ENCODE measurements at places on chromosomes 7 and 10. TPM values are rescaled to one million over a fixed set of nuclear protein-coding genes. Genes with fewer than 3 reads are reported as not detected.

GRCh38 chr10:113056030-113056429, 106.0 kb downstream of the TCF7L2 start:
- peaks cover 4% of the 10 kb centered on the region for H3K4me1 ChIP-seq
- H3K27ac ChIP-seq, result peak overlapping the region; percentile 88
- H3K27me3 ChIP-seq, result no peaks in the 10 kb centered on the region

GRCh38 chr10:72124381-72124780, 36.0 kb upstream of the SPOCK2 start:
- H3K4me3 ChIP-seq, result no peak overlapping the region
- H3K4me1 ChIP-seq, result no peaks in the 10 kb centered on the region
- no peaks in the 10 kb centered on the region for H3K27me3 ChIP-seq
- H3K27ac ChIP-seq, result peak overlapping the region; percentile 6
- H3K36me3 ChIP-seq, result peaks cover 3% of the 10 kb centered on the region
- DNase-seq, result no peak

DNA sequence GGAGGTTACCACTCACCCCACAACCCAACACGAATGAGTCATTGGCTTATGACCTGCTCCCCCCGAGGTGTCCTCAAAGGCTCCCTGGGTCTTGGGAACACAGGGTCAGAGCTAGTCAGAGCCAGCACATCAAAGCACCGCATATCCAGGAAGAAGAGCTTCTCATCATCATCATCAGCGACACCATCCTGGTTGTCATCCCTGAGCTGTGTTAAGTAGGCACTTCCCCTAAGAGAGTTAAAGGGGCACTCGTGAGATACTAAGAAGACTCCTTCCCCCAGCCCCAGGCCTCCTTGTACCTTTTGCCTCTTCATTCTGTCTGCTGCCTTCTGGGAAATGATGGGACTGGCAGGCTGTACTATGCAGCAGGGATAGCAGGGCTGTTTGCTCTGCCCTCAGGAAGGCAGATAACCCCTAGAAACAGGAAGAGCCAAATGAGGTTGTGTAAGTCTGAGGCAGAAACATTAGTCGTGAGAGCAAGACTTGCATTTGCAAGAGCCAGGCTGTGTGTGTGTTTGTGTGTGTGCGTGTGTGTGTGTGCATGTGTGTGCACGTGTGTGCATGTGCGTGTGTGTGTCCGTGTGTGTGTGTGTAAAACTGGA, 11.1 kb upstream of the CPA1 start:
- H3K4me1 ChIP-seq, result peaks cover 12% of the 10 kb centered on the region
- peak overlapping the region; percentile 78 for H3K27ac ChIP-seq
- DNase-seq, result no peak

DNA sequence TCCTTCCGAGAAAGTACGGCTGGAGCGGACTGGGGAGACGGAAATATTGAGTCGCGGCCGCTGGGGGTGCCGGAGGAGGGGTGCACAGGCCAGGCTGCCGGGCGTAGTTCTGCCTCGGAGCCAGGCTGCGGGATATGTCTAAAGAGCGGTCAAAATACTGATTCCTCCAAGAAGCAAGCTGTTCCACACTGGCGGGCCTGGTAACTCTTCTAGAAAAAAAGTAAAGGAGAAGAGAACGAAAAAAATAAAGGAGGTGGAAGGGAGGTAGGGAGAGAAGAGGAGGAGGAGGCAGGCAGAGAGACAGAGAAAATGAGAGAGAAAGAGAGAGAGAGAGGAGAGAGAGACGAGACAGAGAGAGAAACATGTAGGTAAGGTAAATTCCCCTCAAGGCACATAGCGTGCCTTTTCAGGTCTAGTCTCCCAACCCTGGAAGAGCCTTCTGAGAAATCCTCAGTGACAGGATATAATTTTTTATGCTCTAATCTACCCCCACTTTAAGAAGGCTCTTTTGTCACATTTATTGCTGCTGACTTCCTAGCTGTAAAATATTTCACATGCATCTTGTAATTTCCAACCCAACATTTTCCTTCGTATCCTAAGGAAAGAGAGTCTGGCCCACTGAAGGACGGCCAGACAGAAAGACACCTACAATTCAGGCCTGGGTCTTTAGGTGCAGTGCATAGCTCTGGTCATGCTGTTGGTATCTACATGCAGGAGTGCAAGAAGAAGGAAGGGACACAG, 5.7 kb downstream of the DLX5 start:
- no peaks in the 10 kb centered on the region for H3K4me1 ChIP-seq
- DNase-seq, result no peak
- H3K27ac ChIP-seq, result no peak overlapping the region
- no peaks in the 10 kb centered on the region for H3K36me3 ChIP-seq
- H3K4me3 ChIP-seq, result no peak overlapping the region

- peak; percentile 68 for DNase-seq
- H3K27ac ChIP-seq, result peak within 1 kb of the TSS; percentile 65
- H3K27me3 ChIP-seq, result no peaks in the 10 kb centered on the region
- no peaks in the 10 kb centered on the region for H3K36me3 ChIP-seq
These were observed at the start of gene SRPK2 for GRCh38 chr7:105388356-105389087. TSS of gene SRPK2 (minus strand) at chr7:105388921.

DNA sequence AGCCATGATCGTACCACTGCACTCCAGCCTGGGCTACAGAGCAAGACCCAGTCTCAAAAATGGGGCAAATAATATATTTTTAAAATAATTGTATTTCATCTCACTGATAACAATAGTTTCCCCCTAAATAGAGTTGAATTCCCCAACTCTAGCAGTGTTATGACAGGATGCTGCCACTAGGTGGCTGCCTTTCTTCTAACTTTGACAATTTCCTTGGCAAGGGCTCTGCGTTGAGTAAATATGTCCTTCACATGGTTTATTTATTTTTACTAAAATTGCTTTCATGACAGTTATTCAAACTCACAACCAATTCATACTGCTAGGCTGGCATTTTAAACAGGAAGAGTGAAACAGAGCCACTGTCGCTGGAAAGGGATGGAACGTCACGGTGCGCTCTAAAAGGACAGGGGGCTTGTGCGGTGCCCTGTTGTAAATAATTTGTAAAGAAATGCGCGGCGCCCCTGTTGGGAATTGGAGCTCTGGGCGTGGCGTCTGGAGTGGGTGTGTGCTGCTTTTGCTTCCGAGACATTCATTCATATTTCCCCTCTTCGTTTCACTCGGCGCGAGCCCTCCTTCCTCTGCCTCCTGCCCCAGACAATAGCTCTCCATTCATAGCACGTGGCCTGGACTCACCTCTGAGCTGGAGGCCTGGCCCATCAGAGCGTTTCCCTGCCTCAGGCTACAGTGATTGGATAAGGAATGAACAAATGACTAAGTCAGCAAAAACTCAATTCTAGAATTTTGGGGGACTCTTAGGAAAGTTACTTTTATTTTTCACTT, 20.5 kb upstream of the PITRM1 start:
- no peaks in the 10 kb centered on the region for H3K36me3 ChIP-seq
- no peak overlapping the region for H3K27ac ChIP-seq
- peak overlapping the region; percentile 51 for H3K4me3 ChIP-seq
- no peak for DNase-seq
- H3K27me3 ChIP-seq, result no peaks in the 10 kb centered on the region

- H3K27ac ChIP-seq, result no peak overlapping the region
- no peak for DNase-seq
- H3K27me3 ChIP-seq, result no peaks in the 10 kb centered on the region
- peaks cover 5% of the 10 kb centered on the region for H3K4me1 ChIP-seq
These were observed 50.2 kb downstream of the LOXL4 start for GRCh38 chr10:98217801-98218200.

GRCh38 chr10:80252296-80252887, 37.1 kb downstream of the MAT1A start:
- H3K36me3 ChIP-seq, result no peaks in the 10 kb centered on the region
- H3K27me3 ChIP-seq, result no peaks in the 10 kb centered on the region
- H3K27ac ChIP-seq, result no peak overlapping the region
- DNase-seq, result no peak

GRCh38 chr7:95238252-95238943, 85.9 kb downstream of the PON1 start:
- no peaks in the 10 kb centered on the region for H3K27me3 ChIP-seq
- peak overlapping the region; percentile 6 for H3K4me3 ChIP-seq
- DNase-seq, result no peak
- no peak overlapping the region for H3K27ac ChIP-seq
- no peaks in the 10 kb centered on the region for H3K4me1 ChIP-seq
- no peaks in the 10 kb centered on the region for H3K36me3 ChIP-seq

GRCh38 chr7:88278881-88279280, 27.8 kb downstream of the STEAP4 start:
- no peak for DNase-seq
- H3K4me1 ChIP-seq, result no peaks in the 10 kb centered on the region
- H3K27ac ChIP-seq, result peak overlapping the region; percentile 68
- H3K36me3 ChIP-seq, result no peaks in the 10 kb centered on the region
- no peaks in the 10 kb centered on the region for H3K27me3 ChIP-seq

- H3K4me1 ChIP-seq, result no peaks in the 10 kb centered on the region
- no peaks in the 10 kb centered on the region for H3K27me3 ChIP-seq
- DNase-seq, result no peak
- no peak overlapping the region for H3K27ac ChIP-seq
- H3K36me3 ChIP-seq, result no peaks in the 10 kb centered on the region
These were observed 23.9 kb downstream of the SLC13A4 start for GRCh38 chr7:135704074-135704473.

DNA sequence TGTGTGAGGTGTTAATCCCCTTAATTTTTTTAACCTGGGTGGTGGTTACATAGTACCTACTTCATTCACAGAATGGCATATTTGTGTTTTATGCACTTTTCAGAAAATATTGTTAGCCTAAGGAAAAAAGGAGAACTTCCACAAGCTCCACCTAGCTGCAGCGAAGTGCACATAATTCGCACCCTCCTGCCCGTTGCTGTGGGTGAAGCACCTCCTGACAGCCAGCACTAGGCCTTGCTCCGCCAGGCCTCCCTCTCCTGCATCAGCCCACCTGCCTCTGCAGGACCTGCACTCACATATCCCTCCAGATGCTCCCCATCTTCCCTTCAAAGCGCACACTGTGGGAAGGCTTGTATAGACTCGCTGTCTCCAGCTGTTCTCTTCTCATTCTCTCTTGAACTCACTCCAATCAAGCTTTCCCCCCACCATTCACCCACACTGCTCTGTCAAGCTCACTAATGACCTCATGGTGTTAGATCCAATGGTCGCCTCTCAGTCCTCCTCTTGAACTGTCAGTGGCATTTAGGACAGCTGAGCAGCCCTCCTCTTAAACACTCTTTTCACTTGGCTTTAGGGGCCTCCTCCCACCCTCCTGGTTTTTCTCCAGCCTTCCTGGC, 20.7 kb upstream of the GRID1 start:
- no peak for DNase-seq
- H3K27me3 ChIP-seq, result peaks cover 3% of the 10 kb centered on the region
- no peaks in the 10 kb centered on the region for H3K4me1 ChIP-seq

DNA sequence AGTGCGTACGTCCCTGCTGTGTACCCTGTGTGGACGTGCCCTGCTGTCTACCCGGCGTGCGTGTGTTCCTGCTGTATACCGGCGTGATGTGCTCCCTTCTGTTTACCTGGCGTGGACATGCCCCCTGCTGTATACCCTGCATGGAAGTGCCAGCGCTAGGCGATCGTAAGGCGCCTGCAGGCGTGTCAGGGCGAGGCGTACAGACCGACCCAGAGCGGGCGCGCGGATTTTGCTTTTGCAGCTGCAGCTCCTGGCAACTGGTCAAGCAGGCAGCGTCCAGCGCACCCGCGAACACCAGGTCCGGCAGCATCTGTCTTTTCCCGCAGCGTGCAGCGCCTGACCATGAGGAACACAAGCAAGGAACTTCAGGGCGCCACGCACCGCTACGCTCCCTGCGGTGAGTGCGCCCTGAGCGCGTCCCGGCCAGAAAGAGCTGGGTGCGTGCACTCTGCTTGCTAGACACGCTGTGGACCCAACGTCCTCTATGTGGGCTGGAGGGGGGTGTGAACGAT, 680 bp downstream of the C7orf57 start:
- peaks cover 3% of the 10 kb centered on the region for H3K27me3 ChIP-seq
- no peaks in the 10 kb centered on the region for H3K36me3 ChIP-seq
- peak overlapping the region; percentile 64 for H3K4me3 ChIP-seq
- H3K4me1 ChIP-seq, result no peaks in the 10 kb centered on the region
- no peak overlapping the region for H3K27ac ChIP-seq
- DNase-seq, result no peak

- H3K27me3 ChIP-seq, result peaks cover 100% of the 10 kb centered on the region
- no peak overlapping the region for H3K27ac ChIP-seq
- no peaks in the 10 kb centered on the region for H3K36me3 ChIP-seq
- peak overlapping the region; percentile 47 for H3K4me3 ChIP-seq
- DNase-seq, result no peak
These were observed 2.5 kb downstream of the LBX1 start for GRCh38 chr10:101226491-101227428.

GRCh38 chr7:123208793-123209192, 9.0 kb upstream of the SLC13A1 start:
- H3K4me3 ChIP-seq, result no peak overlapping the region
- H3K4me1 ChIP-seq, result no peaks in the 10 kb centered on the region
- H3K27ac ChIP-seq, result no peak overlapping the region
- no peak for DNase-seq

- H3K27me3 ChIP-seq, result no peaks in the 10 kb centered on the region
- H3K36me3 ChIP-seq, result no peaks in the 10 kb centered on the region
- DNase-seq, result no peak
- H3K27ac ChIP-seq, result no peak overlapping the region
- H3K4me1 ChIP-seq, result no peaks in the 10 kb centered on the region
These were observed 21.9 kb upstream of the CDCA7L start for GRCh38 chr7:21967598-21968003.

- DNase-seq, result no peak
- no peak overlapping the region for H3K4me3 ChIP-seq
- no peaks in the 10 kb centered on the region for H3K4me1 ChIP-seq
- H3K36me3 ChIP-seq, result no peaks in the 10 kb centered on the region
These were observed 615.7 kb upstream of the NRP1 start for GRCh38 chr10:33950206-33950605.

BLNK gene
- 2.9 TPM for total RNA-seq

GATA3 gene
- total RNA-seq, result 28.2 TPM

PLAU gene
- 11.0 TPM for total RNA-seq

CALHM1 gene
- total RNA-seq, result not detected

SPDYE8 gene
- total RNA-seq, result not detected

RET gene
- 1.8 TPM for total RNA-seq

All from breast epithelium (tissue), 4 donors.